Hematopoietic multipotent progenitor cell treated with erythropoietin and hydrocortisone succinate and interleukin-3 and kit ligand, for 6 days (in vitro differentiated cells): ENCODE measurements at places on chromosomes 16 and 17.

DNA sequence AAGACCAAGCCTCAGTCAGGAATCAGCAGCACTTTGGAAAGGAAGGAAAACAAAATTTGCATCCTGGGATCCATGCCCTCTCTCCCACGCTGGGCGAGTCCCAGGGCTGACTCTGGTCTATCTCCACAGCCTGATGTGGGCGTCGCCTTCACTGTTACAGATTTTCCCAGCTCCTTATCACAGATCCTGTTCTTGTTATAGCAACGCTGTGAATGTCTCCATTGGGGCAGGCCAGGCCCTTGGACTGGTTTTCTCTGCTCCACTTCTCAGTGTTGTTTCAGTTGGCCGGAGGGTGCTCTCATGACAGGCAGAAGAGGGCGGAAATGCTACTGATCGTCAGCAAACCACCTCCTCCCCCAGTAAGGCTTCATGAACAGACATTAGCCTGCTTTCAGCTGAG, 127.9 kb upstream of the CDH11 start:
- DNase-seq: no peak

GRCh38 chr17:77501101-77501566, 360.4 kb downstream of the SEC14L1 start:
- DNase-seq: peak; percentile 55

GRCh38 chr16:89575247-89576152, at the start of gene CPNE7:
Gene CPNE7 (plus strand): TSS chr16:89575758. CDS start chr16:89575898, 140 bp downstream.
- DNase-seq: no peak

DNA sequence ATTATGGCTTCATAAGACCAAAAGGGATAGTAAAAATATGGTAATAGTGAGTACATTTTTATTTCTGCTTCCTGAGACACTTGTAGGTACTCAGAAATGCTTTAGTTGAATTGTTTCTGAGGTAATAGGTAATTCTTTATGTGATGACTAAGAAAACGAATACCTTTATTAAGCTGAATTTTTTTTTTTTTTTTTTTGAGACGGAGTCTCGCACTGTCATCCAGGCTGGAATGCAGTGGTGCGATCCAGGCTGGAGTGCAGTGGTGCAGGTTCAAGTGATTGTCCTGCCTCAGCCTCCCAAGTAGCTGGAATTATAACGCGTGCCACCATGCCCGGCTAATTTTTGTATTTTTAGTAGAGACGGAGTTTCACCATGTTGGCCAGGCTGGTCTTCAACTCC, 1.9 kb downstream of the RAD51C start:
- DNase-seq: no peak

- peak; percentile 90 for DNase-seq
Observed at GRCh38 chr16:67872631-67873434, at the start of gene EDC4. Gene EDC4 (plus strand): TSS chr16:67873052. CDS start chr16:67873262, 210 bp downstream.

GRCh38 chr17:67067571-67068482, 23.5 kb downstream of the CACNG1 start:
- DNase-seq: no peak

DNA sequence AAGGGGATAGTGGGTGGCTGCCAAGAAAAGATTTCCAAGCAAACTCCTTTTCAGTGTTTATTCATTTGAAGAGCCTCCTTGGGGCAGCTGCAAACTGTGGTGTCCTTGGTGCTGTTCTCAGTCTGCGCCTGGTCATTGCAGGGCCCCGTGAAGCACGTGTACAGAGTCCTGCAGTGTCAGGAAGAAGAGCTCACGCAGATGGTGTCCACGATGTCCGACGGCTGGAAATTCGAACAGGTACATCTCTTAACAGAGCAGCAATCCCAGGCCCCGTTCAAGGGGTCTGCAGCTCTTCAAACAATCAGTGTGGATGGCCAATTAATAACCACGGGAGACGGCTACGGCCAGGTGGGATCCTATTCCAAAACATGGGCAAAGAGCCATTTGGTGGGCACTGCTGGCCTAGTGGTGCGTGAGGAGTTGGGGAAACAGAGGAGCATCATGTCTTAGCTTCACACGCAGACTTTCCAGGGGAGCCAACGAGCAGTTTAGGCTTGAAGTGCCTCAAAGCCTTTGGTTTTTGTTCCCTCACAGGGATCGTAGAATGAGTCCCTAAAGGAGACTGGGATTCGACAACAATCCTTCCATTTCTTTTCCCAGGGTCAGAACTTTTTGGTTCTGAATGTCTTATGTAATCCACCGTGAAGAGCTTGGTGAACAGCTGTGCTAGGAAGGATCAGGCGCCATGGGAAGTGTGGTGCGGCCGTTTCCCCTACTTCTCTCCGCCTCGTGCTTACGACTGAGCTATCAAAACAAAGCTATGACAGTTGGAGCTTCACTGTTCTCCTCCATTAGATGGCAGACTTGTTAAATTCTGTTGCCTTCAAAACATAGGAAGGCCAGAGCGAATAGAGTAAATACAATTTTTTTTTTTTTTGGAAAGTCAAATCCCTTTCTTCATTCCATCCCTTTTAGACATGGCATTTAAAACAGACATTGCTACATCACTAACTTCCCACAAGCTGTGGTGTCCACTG, 12.6 kb downstream of the KCTD2 start:
- peak; percentile 75 for DNase-seq

- DNase-seq: no peak
Observed at GRCh38 chr16:67296420-67296819, 17.1 kb downstream of the PLEKHG4 start.

- peak; percentile 76 for DNase-seq
Observed at GRCh38 chr17:81902023-81902652, at the start of gene NPB. Gene NPB (plus strand): TSS chr17:81902238. CDS start chr17:81902278, 40 bp downstream.

DNA sequence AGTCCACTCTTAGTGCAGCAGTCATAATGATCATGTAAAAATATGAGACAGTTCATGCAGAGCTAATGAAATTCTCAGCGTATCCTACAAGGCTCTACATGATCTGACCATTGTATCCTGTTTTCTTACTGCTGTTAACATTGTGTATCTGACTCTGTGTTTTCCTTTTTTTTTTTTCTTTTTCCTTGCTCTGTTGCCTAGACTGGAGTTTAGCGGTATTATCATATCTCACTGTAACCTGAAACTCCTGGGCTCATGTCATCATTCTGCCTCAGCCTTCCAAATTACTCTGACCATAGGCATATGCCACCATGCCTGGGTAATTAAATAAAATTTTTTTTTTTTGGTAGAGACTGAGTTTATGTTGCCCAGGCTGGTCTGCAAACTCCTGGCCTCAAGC, 12.1 kb downstream of the DUS2 start:
- DNase-seq: no peak

DNA sequence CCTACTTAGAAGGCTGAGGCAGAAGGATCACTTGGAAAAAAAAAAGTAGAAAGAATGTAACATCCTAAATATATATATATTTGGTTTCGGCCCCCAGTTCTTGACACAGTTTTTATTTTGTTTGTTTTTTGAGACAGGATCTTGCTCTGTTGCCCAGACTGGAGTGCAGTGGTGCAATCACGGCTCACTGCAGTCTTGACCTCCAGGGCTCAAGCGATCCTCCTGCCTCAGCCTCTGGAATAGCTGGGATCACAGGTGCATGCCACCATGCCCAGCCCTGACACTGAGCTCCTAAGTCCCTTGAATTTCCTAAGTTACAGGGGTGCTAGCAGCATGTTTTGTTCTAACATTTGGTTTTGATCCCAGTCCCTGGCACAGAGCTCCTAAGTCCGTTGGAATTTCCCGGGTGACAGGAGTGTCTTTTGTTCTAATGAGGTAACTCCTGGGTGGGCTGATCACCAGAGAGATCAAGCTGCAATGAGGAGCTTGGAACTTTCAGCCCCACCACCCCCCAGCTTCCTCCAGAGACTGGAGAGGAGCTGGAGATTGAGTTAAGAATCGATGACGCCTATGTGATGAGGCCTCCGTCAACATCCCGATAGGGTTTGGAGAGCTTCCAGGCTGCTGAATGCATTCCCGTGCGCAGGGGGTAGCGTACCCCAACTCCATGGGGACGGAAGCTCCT, 20.0 kb downstream of the MXRA7 start:
- no peak for DNase-seq

GRCh38 chr17:48084932-48085331, 16.3 kb downstream of the CBX1 start:
- DNase-seq: no peak

- peak; percentile 73 for DNase-seq
Observed at GRCh38 chr17:48219617-48220016, 112.1 kb downstream of the SNX11 start.

DNA sequence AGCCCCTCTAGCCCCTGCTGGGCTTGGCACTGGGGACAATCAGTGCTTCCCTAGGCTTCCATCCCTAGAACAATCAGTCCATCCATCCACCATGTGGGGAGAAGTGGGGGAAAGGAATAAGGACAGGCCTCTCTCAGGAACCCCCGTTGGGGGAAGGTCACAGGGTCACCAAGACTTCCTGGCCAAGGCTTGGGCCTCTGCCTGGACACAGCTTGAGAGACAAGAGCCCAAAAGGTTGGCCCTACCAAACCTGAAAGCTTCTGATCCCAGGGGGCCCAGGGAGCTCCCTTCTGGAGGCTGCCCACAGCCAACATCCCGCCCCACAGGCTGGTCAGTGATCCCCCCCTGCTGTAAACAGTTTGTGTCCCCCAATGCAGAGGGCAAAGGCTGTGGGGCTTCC, 16.2 kb upstream of the MTMR4 start:
- DNase-seq: no peak

DNA sequence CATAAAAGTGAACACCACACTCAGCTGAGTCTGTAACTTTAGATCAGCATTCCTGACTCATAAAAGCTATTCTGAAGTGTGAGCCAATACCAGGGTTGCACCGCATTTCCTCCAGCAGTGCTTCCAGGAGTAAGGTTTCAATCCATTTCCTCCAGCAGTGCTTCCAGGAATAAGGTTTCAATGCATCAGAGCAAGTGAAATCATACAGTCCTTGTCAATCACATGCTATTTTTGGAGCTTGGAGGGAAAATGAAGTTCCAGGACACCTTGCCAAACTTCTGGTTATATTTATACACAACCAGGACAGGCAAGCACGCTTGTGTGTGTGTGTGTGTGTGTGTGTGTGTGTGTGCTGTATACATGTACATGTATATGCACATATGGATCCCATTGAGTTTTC, 327.6 kb downstream of the GRIN2A start:
- no peak for DNase-seq

GRCh38 chr17:18258356-18259038, at the start of gene FLII:
Gene FLII (minus strand): TSS chr17:18258738. CDS start chr17:18258690, 48 bp downstream.
- DNase-seq: peak; percentile 74

DNA sequence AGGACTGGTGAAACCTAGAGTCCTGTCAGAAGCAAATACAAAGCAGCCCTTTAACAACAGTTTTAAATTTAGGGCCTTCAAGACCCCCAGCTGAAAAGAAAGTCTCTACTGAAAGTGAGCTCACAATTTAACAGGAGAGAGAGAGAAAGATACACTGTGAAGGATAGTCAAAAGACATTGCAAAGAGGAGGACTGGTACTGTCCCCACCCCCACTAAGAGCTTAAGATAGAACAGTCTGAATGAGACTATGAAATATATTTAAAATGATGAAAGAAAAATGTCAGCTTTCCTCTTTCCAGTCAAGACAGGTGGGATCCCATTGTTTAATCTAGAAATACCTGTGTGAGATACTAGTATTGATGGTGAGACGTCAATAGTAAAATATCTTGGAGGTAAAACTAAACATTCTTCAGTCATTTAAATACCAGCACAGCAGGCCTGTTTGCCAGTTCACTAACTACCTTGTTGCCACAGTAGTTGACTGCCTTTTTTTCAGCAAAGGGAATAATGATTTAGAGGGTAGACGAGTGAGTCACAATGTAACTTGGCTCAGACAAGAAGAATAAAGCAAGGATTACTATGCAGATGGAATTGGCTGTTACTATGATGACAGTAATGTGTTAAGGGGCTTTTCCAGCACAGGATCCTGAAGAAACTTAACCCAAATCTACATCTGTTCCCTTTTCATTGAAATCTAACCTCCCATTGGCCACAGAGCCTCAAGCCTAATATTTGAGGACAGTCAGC, 47.2 kb upstream of the RASL10B start:
- no peak for DNase-seq

GRCh38 chr16:4481526-4481925, 5.3 kb downstream of the HMOX2 start:
- DNase-seq: no peak

GRCh38 chr17:47338026-47338425, 14.3 kb downstream of the EFCAB13 start:
- no peak for DNase-seq

GRCh38 chr16:10558746-10559641, 21.4 kb downstream of the EMP2 start:
- DNase-seq: no peak

DNA sequence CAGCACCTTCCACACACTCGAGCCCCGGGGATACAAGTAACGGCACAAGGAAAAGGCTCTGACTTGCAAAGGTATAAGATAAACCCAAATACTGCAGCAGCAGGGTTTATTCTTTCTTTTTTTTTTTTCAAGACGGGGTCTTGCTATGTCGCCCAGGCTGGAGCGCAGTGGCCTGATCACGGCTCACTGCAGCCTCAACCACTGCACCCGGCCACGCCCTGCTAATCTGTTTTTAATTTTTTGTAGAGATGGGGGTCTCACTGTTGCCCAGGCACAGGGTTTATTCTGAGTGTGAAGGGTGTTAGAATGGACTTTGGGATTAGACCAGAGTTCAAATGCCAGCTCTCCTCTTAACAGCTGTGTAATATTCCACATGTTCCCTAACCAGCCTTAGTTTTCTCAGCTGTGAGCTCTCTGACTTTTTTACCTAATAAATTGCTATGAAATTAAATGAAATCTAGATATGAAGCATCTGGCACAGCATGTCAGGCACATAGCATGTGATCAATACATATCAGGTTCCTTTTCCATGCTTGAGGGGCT, 62.3 kb upstream of the ADCY9 start:
- DNase-seq: no peak

DNA sequence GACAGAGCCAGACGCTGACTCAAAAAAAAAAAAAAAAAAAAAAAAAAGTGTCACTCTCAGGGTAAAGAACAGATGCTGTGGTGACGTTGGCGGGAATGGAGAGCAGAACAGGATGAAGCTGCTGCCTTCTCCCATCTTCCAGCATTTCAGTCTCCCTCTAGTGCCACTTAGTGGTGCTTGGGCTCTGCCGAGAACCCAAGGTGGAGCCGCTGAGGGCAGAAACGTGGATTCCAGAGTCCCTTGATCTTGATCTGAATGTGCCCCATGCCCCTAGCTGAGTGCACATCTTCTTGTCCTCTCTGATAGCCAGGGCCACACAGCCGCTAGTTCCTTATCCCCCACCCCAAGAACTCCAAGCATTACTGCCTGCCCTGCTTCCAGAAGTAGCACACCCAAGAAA, 43.2 kb upstream of the FA2H start:
- DNase-seq: no peak

DNA sequence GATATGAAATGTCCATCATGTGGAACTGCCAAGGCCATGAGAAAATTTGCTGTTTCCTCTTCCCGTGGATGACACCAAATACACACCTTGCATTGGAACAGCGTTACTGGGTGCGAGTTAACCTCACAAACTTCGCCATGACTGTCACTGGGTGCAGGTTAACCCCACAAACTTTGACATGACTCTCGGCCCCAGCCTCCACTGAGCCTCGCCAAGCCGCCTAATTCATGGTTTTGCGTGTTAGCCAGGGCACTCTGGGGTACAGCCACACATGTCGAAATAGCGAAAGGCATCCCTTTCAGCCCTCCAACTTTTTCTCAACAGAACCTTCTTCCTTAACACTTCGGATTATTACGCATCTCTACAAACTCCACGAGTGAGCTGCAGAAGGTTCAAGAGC, 10.6 kb upstream of the KCTD5 start:
- no peak for DNase-seq
